CD4-positive, alpha-beta T cell treated with Interleukin-15 for 4 hours (primary cell): ENCODE measurements at places on chromosomes 7 and 10.

DNA sequence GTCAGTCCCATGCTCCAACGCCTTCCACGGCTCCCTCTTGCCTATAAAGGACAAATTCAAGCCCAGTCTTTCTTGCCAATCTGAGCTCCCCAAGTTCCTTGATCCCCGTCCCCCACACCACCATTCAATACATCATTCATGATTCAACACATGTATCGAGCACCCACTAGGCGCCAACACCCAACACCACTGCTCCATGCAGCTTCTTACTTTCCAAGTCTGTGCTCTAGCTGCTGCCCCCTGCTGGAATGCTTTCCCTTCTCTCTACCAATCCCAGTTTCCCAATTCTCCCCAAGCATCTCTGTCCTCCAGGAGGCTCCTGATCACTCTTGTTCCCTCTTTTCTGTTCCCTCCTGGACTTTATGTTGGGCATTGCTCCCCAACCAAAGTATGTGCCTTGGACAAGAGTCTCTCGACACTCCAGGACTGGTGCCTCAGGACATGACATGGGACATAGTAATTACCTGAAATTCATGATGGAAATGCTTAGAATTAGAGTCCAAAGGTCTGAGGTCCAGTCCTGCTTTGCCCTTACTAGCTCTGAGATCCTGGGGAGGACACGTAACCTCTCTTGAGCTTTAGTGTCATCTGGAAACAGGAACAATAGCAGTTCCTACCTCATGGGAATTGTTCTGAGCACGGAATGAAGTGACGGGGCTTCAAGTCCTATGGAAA lies 172.7 kb downstream of the NEURL1 start:
- DNase-seq = no peak

DNA sequence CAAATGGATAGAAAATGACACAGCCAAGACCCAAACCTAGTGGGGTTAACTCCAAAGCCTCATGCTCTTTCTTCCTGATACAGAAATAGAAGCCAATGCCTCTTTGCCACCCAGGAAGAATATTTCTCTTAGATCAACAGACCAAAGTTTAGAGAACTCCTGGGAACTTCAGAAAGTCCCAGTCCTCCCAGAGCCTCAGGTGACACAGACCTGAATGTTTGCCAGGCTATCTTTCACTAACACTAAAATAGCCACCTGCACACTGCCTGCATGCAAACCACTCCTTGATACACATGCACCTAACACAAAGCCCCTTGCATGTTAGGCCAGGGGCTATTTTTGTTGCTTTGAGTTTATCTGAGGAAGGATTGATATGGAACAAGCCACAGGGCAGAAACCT lies 27.7 kb downstream of the LSM5 start:
- no peak for DNase-seq

DNA sequence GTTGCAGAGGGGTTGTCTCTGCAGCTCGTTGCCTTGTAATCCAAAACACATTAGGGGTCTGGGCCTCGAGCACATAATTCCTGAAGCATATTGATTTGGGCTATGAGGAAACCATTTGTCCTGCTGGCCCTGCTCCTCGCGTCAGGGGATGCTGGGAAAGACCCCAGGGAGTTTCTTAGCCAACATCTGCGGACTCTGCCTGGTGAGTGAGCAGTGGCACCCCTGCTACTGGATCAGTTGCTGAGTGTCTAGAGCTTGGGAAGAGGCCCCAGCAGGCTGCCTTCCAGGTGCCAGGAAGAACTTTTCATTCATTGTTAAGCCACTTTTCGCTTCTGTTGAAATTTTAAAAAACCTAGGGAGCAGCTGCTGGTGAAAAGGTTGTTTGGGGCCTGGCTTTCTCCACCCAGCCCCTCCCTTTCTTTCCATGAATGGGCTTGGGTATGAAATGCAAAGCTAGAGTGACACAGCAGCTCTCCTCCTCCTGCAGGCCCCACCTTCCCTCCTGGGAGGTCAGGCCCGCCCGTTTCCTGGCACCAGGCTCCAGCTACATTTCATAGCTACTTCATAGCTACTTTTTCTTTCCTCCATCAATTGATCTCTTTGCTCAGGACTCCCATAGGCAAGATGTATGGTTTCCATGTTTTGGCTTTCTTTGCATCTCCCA lies 26.8 kb downstream of the TACR2 start:
- no peak for DNase-seq

DNA sequence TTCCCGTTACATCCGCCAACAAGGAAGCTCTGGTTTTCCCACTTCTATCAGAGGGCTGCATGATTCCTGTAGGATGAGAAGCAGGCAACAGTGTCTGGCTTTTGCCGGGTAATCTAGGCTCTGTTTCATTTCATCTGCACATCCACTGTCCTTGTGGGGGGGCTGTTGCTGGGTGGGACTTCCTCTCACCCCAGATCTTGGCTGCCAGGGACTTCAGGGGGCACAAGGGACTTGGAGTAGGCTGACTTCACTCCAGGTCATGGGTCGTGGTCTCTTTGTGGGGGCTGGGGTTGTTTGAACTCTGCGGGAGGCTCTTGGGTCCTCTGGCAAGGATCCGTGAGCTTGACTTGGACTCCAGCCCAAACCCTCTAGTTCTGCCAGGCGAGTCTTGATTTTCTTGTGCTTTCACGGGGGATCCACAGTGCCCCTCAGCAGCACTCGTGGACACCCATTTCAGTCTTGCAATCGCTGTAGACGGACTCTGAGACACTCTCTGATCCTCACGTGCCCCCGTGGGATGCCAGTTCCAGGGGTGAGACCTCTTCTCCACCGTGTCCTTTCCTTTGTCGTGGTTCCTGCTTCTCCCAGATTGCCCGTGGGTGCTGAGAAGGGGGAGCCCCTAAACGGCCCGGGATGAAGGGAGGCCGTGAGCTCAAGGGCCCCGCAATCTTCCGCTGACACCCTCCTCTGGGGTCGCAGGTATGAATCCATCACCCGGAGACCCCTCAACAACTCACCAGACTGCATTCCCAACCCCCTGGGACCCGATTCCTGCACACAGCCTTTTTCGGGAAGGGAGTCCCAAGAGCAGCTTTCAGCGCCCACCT lies 21.4 kb upstream of the ZNF273 start:
- DNase-seq = no peak

- no peak for DNase-seq
Observed at GRCh38 chr7:4791101-4791737, 15.8 kb downstream of the AP5Z1 start.

DNA sequence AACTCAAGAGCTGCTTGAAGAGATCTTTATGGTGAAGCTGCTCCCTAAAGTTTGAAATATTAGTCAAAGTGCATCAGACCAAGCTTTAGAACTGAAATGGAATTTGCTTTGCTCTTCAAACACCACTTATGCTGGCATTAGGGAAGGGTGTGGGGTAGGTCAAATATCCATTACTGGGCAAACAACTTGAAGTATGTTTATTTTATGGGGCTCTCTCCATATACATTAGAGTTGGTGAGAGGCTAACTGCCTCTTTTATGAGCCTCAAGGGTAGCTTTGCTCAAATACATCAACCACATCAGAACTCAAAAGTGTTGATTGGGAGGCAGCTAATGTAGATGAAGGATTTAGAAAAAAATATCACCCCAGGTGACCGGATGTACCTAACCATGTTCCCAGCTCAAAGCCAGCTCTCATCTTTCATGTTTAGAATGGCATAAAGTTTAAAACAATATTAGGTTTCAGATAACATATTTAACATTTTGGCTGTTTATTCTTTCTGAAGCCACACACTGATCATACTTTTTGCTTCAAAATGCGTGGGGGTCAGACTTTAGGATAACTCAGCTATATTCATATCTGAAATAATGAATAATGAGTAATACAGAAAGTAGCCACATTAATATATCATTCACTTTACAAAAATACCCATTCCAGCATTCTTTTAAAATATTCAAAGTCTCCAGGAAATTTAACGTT lies 318.6 kb downstream of the PTEN start:
- no peak for DNase-seq

DNA sequence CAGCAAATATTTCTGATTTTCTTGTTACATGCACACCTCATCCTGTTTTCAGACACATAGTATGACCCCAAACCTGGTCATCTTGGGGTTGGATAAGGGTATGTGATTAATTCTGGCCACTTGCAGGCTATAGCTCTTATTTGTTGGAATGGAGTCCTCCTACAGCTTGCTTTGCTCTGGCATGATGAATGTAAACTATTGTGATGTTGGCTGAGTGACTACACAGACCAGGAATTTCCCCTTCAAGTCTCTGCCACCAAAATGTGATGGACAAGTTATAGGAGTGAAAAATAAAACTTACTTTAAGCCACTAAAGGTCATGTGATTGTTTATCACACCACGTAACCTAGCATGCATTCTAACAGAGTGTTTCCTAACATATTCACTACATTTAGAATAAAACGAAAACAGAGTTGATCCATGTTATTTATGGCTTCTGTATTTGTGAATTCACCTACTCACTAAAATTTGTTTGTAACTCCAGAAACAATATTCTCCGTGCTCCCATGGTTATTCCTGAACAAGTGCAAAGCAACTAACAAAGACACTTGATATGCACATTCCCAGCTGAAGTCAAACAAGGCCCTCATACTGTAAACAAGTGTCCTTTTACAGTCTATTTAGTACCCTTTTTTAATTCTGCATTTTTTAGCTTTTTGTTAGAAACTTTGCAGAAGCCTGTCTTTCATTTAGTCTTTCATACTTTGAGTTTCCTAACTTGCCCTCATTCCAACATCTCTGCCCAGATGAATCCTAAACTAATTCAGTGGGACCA lies 599.2 kb upstream of the PCDH15 start:
- no peak for DNase-seq
